ENCODE measurements at places on chromosomes 4 and X.

- DNase-seq: no peak
Measured at GRCh38 chrX:68175562-68175961, 257.7 kb downstream of the OPHN1 start.

DNA sequence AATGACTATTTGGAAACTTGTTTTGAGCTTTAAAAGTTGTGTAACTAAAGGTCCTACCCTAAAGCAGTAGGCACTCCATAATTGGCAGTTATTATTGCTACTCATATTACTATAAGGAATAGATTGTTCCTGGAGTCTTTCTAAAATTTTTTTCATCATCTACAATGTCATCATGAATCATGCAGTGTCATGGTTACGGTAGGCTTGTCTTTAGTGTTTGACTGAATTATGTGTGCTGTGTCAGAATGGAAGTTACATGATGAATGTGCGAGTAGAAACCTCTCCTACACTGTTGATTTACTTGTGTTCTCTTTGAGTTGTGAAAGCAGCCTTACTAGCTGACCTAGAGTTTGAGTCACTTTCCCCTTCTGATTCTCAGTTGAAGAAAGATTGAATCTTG is 1099.9 kb downstream of the RAPGEF2 start:
- no peak for DNase-seq

GRCh38 chr4:39255266-39255665 is 72.9 kb downstream of the WDR19 start:
- no peak for DNase-seq

- no peak for DNase-seq
Measured at GRCh38 chr4:124090021-124090420, 622.5 kb downstream of the ANKRD50 start.

- no peak for DNase-seq
Measured at GRCh38 chrX:69029771-69030170, 135.5 kb downstream of the PJA1 start.

GRCh38 chr4:52244103-52244775 is 193.1 kb downstream of the SPATA18 start:
- no peak for DNase-seq

DNA sequence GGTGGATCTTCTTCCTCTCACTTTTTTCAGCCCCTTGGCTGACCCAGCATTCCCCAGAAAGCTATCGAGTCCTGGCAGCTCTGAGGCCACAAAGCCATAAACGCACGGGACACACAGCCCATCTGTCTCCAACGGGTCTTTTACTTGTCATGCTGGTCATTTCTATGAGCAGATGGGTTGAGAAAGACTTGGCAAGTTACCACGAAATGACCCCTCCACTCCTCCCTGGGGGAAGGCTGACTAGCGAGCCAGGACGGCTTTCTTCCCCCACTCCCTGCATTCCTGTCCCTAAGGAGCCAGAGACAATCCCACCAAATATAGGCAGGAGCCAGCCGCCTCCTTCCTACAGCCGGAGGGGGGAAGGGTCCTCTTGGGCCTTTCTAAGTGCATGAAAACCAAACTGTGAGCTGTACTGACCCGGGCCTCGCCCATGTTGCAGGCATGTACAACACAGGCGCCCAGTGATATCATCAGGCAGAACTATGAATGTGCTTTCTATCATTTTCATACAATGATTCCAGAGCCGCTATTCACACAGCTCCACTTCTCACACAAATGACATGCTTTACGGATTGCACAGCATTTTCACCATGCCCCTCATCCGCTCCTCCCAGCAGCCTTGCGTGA is 28.6 kb downstream of the AFAP1 start:
- no peak for DNase-seq

GRCh38 chrX:28693101-28693500 is 105.9 kb downstream of the IL1RAPL1 start:
- DNase-seq: no peak

- DNase-seq: no peak
Measured at GRCh38 chr4:134463771-134464170, 262.2 kb upstream of the PABPC4L start.

DNA sequence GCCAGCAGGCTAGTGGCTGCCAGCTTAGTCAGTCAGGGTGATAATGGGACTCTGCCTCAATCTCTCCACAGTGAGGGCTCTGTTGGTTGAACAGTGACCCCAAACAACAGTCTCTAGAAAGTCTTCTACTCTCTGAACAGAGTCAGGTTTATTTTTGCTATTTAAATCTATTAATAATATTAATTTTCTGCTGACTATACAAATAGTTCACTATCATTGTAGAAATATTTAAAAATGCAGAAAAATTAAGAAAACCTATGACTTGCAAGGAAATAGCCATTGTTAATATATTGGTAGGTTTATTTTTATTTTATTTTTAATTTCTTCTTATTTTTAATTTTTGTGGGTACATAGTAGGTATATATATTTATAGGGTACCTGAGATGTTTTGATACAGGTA is 67.9 kb upstream of the AADAT start:
- no peak for DNase-seq

GRCh38 chr4:112146502-112146813 is 1.2 kb downstream of the FAM241A start:
- DNase-seq: no peak

Data from activated T-cell treated with anti-CD3 and anti-CD28 coated beads for 4 hours (primary cell).